Thoracic aorta (tissue), 2 donors: ENCODE measurements at places on chromosomes 6 and 20. TPM values are rescaled to one million over a fixed set of nuclear protein-coding genes. Genes with fewer than 3 reads are reported as not detected.

The LGSN gene
- not detected for total RNA-seq

GRCh38 chr6:22343864-22344263 lies 47.0 kb upstream of the PRL start:
- no peaks in the 10 kb centered on the region for H3K36me3 ChIP-seq
- no peak overlapping the region for H3K4me3 ChIP-seq
- H3K27me3 ChIP-seq, result no peaks in the 10 kb centered on the region
- no peaks in the 10 kb centered on the region for H3K4me1 ChIP-seq
- no peak for DNase-seq

The ZGPAT gene
- total RNA-seq, result 32.6 TPM

- DNase-seq, result no peak
- H3K27ac ChIP-seq, result no peak overlapping the region
- peaks cover 15% of the 10 kb centered on the region for H3K4me1 ChIP-seq
- H3K36me3 ChIP-seq, result no peaks in the 10 kb centered on the region
- no peak overlapping the region for H3K4me3 ChIP-seq
These were observed 4.1 kb upstream of the SPATA2 start for GRCh38 chr20:49919461-49919860.

- H3K4me3 ChIP-seq, result no peak overlapping the region
- H3K27ac ChIP-seq, result no peak overlapping the region
- H3K27me3 ChIP-seq, result no peaks in the 10 kb centered on the region
- no peaks in the 10 kb centered on the region for H3K36me3 ChIP-seq
- no peaks in the 10 kb centered on the region for H3K4me1 ChIP-seq
- DNase-seq, result no peak
These were observed 8.3 kb downstream of the HSPA12B start for GRCh38 chr20:3740615-3741301.

DNA sequence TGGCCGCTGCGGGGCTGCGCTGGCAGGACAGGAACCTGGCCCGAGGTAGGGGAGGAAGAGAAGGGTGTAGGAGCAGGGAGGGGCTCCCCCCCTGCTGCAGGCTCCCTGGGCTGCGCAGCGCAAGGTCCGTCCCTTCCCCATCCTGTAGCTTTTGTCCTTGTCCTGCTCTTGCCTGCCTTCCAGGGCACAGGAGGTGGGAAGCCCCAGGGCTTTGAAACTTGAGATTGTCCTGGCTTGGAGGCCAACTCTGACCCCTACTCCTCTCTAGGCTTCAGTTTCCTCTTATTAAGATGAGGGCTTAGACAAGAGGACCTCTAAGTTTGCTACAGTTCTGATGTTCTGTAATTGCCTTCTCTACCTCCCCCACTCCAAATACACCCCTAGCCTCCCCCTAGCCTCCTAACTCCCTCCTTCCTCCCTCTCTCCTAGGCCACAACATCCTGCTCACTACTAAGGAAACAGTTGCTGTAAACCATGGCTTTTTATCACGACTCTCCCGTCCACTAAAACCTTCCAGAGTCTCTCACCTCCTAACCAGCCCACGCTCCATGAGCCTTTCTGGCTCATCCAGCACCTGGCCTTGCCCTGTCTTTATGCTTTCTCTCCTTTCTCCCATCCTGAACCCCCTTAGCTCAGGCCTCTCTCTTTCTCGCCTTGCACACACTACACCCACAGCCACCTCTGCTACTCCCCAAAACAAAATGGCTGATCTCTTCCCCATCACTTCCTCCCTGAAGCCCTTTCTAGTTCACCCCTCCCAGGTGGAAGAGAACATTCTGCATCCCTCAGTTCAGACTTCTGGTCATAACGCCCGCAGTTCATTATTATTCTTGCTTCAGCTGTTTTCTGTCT lies 10.2 kb downstream of the UNC5CL start:
- no peak for DNase-seq
- no peaks in the 10 kb centered on the region for H3K36me3 ChIP-seq
- H3K27ac ChIP-seq, result peak overlapping the region; percentile 53
- no peaks in the 10 kb centered on the region for H3K27me3 ChIP-seq
- H3K4me1 ChIP-seq, result no peaks in the 10 kb centered on the region

- H3K4me3 ChIP-seq, result no peak overlapping the region
- H3K36me3 ChIP-seq, result no peaks in the 10 kb centered on the region
- H3K27me3 ChIP-seq, result no peaks in the 10 kb centered on the region
- H3K4me1 ChIP-seq, result no peaks in the 10 kb centered on the region
- no peak overlapping the region for H3K27ac ChIP-seq
- DNase-seq, result no peak
These were observed 287.7 kb downstream of the CLIC5 start for GRCh38 chr6:45727819-45728449.

GRCh38 chr6:57173056-57173885 lies 1.1 kb downstream of the BAG2 start:
- peak overlapping the region; percentile 83 for H3K27ac ChIP-seq
- H3K4me1 ChIP-seq, result peaks cover 37% of the 10 kb centered on the region
- no peak for DNase-seq
- no peaks in the 10 kb centered on the region for H3K27me3 ChIP-seq
- H3K4me3 ChIP-seq, result peak overlapping the region; percentile 84
- H3K36me3 ChIP-seq, result no peaks in the 10 kb centered on the region

- peaks cover 10% of the 10 kb centered on the region for H3K4me1 ChIP-seq
- no peaks in the 10 kb centered on the region for H3K27me3 ChIP-seq
- H3K27ac ChIP-seq, result no peak overlapping the region
- no peaks in the 10 kb centered on the region for H3K36me3 ChIP-seq
These were observed 699.7 kb downstream of the DHX35 start for GRCh38 chr20:39661833-39662232.

The NR2E1 gene
- not detected for total RNA-seq

DNA sequence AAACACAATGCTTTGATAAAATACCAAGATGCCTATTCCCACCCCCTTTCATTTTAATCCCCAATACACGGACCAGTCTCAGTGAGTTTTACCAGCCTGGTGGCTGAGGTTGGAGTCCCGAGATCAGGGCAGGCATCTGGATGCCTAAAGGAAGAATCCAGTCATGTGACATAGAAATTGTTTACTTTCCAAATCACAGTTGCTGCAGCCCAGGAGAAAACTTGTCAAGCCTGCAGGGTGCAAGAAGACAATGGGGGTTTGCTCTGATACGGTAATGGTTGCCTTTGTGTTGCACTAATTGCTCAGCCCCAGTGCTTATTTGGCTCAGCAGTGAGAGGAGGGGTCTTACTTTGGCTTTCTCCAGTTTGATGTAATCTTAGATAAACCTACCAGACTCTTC lies 308.5 kb upstream of the POU3F2 start:
- DNase-seq, result no peak
- no peaks in the 10 kb centered on the region for H3K4me1 ChIP-seq
- no peak overlapping the region for H3K4me3 ChIP-seq
- H3K27ac ChIP-seq, result no peak overlapping the region
- no peaks in the 10 kb centered on the region for H3K36me3 ChIP-seq

The NKX2-4 gene
- not detected for total RNA-seq

The OR12D3 gene
- not detected for total RNA-seq

The CALHM4 gene
- not detected for total RNA-seq

DNA sequence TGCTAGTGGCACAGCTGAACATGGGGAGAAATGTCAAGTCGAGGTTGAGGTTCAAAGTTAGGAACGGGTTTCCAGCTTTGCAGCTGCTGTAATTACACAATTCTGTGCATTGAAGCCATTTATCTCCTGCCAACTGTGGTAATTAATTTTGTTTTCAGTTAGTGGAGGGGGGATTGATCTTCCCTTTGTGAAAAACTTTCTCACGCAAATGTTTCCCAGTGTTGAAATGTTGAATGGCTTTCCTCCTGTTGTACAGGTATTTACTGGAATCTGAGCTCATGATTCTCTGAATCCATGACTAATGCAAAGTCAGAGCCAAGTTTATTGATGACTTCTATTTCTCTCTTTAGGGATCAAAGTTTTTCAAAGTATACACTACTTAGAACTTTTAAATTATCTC lies 198.4 kb upstream of the SLC35B3 start:
- no peak overlapping the region for H3K27ac ChIP-seq
- H3K4me3 ChIP-seq, result no peak overlapping the region
- no peaks in the 10 kb centered on the region for H3K27me3 ChIP-seq
- no peaks in the 10 kb centered on the region for H3K36me3 ChIP-seq
- H3K4me1 ChIP-seq, result no peaks in the 10 kb centered on the region

The BMP6 gene
- total RNA-seq, result 4.7 TPM

DNA sequence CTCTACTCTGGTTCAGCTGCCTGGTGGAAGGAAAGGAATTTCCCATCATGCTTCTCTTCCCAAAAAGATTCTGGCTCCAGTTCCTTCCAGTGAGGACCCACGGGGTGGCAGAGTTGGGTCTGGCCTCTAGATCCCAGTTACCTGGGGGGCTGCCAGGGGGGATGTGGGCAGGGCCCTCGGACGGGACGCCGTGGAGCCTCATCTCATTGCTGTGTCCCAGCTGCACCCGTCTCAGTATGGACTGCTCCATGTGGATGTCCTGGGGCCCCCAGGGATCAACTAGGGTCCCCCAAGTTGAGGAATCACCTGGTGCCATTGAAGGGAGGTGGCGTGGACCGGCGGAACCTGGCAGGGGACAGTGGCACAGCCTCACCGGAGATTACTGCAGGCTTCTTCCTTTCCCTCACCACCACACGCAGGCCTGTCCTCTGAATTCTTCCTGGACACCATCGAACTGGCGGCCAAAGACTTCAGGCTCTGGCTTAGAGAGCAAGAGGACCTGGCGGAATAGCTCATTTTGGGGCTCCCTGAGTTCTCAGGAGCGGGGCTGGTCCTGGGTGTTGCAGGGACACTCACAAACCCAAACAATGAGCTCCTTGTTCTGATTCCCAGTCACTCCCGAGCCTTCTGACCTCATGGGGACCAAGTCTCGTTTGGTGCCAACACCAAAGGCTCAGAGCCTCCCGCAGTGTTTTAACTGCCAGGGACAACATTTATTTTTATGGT lies 8.5 kb downstream of the ZBP1 start:
- H3K27ac ChIP-seq, result no peak overlapping the region
- H3K27me3 ChIP-seq, result no peaks in the 10 kb centered on the region
- no peaks in the 10 kb centered on the region for H3K4me1 ChIP-seq
- H3K4me3 ChIP-seq, result no peak overlapping the region
- DNase-seq, result no peak

DNA sequence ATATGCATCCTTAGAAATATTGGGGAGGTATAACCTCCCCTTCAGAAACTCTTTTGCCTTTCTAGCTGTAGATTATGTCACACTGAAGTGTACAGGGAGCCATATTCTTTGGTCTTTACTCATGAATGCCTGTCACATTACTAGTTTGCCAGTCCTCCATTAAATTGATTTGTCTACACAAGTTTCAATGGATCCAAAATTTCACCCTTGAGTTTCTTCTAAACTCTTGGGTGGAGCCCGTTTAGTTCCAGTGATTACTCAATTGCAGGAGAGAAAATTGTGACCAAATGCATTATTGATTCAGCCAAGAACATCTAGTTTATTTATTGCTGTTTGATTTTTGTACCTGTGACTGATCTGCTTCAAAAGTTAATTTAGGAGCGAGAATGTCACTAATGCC lies 60.4 kb upstream of the TFB1M start:
- no peak overlapping the region for H3K4me3 ChIP-seq
- H3K4me1 ChIP-seq, result no peaks in the 10 kb centered on the region
- H3K27ac ChIP-seq, result no peak overlapping the region
- H3K27me3 ChIP-seq, result no peaks in the 10 kb centered on the region
- DNase-seq, result no peak

GRCh38 chr6:13217206-13217905 lies 111.0 kb downstream of the TBC1D7 start:
- no peak for DNase-seq
- no peaks in the 10 kb centered on the region for H3K27me3 ChIP-seq
- no peak overlapping the region for H3K4me3 ChIP-seq

DNA sequence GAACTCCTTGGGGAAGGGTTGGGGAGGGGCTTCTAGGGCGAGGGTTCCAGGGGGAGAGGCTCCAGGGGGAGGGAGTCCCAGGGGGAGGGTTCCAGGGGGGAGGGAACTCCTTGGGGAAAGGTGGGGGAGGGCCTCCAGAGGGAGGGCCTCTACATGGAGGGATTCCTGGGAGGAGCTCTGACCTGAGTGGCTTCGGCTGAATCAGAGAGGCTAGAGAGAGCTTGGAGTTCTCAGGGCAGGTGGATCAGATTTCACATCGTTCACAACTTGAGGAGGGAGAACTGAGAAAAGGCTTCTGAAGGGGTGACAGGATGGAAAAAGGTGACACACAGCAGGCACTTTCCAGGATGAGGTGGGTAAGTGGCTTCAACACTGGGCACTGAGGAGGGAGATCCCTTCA lies 49.1 kb downstream of the DAAM2 start:
- no peaks in the 10 kb centered on the region for H3K27me3 ChIP-seq

DNA sequence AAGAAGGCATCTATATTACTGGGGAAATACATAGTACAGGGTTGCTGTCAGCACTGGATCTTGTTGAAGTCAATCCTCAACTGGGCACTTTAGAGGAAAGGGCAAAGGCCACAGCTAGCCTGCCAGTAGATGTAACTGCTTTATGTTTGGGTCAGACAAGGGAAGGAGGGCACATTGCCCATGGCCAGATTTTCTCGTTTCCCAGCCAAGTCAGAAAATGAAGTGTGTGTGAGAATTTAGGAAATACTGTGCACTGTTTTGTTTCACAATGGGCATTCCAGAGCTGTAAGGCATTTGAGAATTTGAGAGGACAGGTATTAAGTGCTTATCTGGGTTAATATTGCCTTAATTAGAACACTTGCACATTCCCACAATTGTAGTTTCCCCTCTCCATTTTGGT lies 183.9 kb upstream of the MCHR2 start:
- no peaks in the 10 kb centered on the region for H3K36me3 ChIP-seq
- peaks cover 8% of the 10 kb centered on the region for H3K4me1 ChIP-seq
- no peak overlapping the region for H3K4me3 ChIP-seq
- DNase-seq, result no peak
- H3K27ac ChIP-seq, result no peak overlapping the region
- H3K27me3 ChIP-seq, result no peaks in the 10 kb centered on the region

GRCh38 chr20:63031251-63032014 lies 24.7 kb upstream of the BHLHE23 start:
- no peaks in the 10 kb centered on the region for H3K4me1 ChIP-seq
- no peak for DNase-seq
- no peaks in the 10 kb centered on the region for H3K36me3 ChIP-seq
- H3K27ac ChIP-seq, result no peak overlapping the region
- no peaks in the 10 kb centered on the region for H3K27me3 ChIP-seq
- no peak overlapping the region for H3K4me3 ChIP-seq

GRCh38 chr6:166419286-166419685 lies 36.5 kb upstream of the MPC1 start:
- H3K36me3 ChIP-seq, result no peaks in the 10 kb centered on the region
- no peaks in the 10 kb centered on the region for H3K4me1 ChIP-seq
- DNase-seq, result no peak
- H3K4me3 ChIP-seq, result no peak overlapping the region
- no peak overlapping the region for H3K27ac ChIP-seq
- H3K27me3 ChIP-seq, result no peaks in the 10 kb centered on the region

The GRM1 gene
- not detected for total RNA-seq

The COL21A1 gene
- 52.6 TPM for total RNA-seq

The TRIM27 gene
- 86.2 TPM for total RNA-seq

- no peak for DNase-seq
- no peak overlapping the region for H3K27ac ChIP-seq
- H3K36me3 ChIP-seq, result no peaks in the 10 kb centered on the region
- H3K4me3 ChIP-seq, result no peak overlapping the region
- no peaks in the 10 kb centered on the region for H3K27me3 ChIP-seq
These were observed 80.8 kb downstream of the SCML4 start for GRCh38 chr6:107743311-107743710.
